ENCODE measurements at places on chromosomes 2 and 18.

- no peak for DNase-seq
Observed at GRCh38 chr2:60070196-60070595, 483.3 kb downstream of the BCL11A start.

DNA sequence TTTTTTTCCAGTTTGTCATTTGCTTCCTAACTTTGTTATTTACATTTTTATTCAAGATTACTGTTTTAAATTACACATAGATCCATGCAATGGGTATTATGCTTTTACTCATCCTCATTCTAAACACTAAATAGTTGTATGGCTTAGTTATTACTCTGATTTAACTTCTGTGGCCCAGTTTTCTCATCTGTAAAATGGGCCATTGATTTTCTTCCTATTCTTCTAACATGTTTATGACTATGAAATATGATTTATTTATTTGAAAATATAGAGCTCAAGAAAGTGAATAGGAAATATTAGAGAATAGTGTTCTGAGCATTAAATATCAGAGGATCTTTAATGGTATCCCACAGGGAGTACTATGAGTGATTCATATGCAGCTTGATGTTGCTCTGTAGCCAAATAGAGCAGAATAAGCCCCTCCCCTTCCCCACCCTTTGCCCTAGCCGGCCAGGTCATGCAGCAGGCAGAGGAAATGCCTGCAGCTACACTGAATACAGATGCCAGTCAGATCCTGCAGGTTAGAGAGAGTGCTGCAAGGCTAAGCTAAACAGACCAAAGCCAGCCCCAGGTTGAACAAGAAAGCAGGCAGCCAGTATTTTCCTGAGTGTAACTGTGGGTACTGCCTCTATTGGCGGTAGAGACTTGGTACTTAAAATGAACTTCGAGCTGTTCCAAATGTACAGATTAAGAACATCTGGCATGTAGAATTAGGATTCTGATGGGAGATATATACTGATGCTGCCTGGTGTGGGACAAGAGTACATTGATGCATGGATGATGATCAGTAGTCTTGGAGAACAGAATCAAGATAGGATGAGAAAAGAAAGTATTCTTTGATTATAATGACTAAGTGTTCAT lies 11.7 kb upstream of the ACYP2 start:
- DNase-seq, result no peak

DNA sequence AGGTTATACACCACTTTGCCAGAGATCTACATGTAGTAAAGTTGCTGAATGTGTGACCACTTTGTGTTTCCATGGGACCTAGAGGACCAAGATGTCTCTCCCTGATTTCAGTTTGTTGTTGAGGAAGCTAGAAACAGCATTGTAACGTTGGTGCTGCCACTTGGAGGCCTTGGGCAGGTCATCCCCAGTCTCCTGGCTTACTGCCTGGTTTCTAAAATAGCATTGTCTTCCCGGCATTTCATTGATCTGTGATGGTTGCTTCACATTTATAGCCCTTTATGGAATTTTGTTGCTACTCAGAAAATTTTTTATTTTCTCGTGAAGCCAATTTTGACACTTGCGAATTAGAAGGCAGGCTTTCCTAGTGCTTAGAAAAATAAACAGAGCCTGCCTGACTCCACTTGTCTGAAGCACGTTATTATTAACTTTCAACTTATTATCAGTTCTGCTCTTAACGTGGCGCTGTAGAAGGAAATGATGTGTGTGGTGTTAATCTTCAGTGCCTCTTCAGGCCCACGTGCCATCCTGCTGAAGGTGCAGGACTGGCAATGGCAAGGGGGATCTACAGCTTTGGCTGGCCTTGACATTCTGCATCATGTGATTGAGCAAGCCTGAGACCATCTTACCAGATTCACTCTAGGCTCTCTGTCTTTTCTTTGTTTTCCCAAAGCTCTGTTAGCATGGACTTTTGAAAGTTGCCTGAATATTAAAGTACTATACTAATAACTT lies 59.9 kb downstream of the INPP4A start:
- no peak for DNase-seq

DNA sequence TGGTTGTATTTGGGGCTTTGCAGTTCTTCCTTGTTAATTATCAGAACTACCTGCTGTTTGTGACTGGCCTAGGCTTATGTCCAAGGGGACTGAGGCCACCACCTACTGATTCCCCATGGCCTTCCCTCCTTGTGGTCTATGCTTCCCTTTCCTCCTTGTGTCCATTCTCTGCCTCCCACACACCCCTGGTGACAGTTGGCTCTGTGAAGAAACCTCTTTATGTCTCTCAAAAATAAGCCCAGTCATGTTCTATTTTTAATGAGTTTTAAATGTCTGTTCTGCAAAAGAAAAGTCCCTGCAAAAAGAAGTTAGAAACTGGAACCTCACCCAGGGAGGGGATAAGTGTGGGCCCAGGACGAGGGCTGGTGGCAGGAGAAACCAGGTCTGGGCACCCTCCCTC lies 105.0 kb downstream of the SMC6 start:
- no peak for DNase-seq

DNA sequence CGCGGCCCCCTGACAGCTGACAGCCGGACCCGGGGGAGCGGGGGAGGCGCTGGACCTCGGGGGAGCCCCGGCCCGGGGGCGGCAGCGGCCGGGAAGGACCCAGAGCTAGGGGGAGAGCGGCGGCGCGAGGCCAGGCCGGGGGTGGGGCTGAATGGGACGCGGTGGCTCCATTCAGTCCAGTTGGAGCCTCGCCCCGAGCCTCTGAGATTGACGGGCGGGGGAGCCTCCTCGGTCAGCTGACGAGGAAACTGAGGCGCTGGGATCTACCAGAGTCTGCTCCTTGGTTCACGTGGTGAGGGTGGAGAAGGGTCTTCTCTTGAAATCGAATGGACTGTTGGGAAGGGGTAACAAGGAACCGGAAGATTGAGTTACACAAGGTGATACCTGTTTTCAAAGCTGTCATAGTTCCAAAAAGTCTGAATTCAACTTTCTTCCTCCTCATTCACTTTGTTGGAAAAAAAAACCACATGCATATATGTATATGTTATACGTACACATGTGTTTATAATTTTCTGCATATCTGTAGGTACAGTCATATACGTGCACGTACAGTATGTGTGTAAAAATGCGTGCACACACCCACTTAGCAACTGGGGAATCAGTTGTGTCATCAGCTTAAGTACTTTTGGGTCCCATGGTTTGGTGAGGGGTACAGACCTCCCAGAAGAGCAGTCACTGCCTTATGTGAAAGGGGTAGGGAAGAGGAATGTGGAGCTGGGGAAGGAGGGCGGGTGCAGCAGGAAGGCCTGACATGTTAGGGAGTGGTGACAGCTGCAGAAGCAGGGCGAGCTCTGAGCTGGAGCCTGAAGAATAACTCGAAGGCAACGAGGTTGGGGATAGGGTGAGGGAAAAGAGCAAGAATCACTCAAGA lies 628 bp downstream of the PPP1R7 start:
- no peak for DNase-seq

GRCh38 chr2:132936791-132937190 lies 266.8 kb upstream of the LYPD1 start:
- DNase-seq, result no peak

DNA sequence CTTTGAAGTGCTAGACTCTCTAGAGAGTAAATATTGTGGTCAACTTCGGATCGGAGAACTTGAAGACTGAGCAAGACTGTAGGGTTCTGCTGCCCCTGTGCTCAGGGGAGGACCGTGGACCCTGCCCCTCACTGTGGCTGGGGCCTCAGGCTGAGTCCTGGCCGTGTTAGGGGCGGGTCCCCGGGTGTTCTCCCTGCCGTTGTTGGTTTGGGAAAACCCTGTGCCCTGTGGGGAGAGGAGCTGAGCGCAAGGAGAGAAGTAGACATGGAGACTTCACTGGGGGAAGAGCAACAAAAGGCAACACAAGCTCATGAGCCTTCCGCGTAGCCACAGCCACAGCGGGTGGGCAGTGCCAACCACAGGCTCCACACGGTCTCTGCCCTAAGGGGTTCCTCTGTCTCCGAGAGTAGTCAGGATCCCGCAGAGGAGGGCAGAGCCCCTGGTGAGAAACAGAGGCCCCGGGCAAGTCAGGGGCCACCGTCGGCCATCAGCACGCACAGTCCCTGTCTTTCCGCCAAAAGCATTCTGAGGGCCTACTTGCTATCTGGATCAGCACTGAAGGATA lies 53.1 kb downstream of the NTSR2 start:
- no peak for DNase-seq

GRCh38 chr2:224941960-224942359 lies 100.3 kb downstream of the DOCK10 start:
- no peak for DNase-seq

- no peak for DNase-seq
Observed at GRCh38 chr2:18625563-18625962, 36.2 kb upstream of the NT5C1B start.

GRCh38 chr18:73752965-73753364 lies 394.7 kb downstream of the FBXO15 start:
- no peak for DNase-seq

DNA sequence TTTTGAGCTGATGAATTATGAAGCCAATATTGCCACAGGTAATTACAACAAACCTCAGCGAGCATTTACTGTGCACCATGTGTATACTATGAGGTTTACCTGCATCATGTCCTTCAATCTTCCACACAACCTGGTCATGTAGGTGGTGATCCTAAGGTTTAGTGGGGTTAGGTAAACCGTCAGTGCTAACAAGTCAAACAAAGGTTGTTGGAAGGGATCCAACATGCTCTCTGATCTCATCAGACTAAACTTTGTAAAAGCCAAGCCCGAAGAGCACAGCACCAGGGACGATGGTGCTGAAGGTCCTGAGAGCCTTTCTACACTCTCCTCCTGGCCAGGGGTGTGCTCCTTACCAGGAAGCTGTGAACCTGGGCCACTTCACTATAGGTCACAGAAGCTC lies 29.4 kb downstream of the SH3YL1 start:
- no peak for DNase-seq

- no peak for DNase-seq
Observed at GRCh38 chr2:45975752-45976517, 321.3 kb upstream of the EPAS1 start.

GRCh38 chr2:52292801-52293200 lies 1260.9 kb upstream of the NRXN1 start:
- DNase-seq, result no peak

GRCh38 chr2:18803141-18803939 lies 214.0 kb upstream of the NT5C1B start:
- DNase-seq, result no peak

GRCh38 chr2:238129166-238130010 lies 9.1 kb upstream of the KLHL30 start:
- DNase-seq, result no peak

DNA sequence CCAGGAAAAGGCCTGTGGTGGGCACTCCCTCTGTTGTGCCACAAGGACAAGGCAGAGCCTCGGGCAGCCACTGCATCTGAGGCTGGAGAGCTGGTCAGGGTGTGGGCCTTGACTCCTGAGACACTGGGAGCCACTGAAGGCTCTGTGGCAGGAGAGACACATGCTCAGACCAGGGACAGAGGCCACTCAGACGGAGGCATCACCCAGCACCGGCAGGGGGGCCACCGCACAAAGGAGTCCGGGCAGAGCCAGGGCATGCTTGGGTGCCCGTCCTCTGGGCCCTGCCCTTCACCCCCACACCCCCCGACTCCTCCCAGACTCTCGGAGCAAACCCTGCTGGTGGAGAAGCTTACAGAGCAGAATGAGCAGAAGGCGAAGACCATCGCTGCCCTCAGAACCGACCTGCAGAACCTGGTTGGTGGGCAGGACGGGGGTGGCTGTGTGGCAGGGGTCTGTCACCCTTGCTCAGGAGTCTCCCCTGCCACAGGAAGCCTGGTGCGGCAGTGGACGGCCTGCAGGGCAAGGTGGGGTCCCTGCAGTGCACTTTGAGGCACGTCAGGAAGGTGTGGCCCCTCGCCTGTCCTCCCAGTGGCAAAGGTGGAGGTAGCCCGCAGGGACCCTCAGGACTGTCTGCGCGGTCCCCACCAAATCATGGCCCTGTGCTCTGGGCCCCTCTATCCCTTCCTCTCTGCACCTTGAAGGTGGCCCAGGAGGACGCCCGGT lies 26.0 kb downstream of the CROCC2 start:
- no peak for DNase-seq

DNA sequence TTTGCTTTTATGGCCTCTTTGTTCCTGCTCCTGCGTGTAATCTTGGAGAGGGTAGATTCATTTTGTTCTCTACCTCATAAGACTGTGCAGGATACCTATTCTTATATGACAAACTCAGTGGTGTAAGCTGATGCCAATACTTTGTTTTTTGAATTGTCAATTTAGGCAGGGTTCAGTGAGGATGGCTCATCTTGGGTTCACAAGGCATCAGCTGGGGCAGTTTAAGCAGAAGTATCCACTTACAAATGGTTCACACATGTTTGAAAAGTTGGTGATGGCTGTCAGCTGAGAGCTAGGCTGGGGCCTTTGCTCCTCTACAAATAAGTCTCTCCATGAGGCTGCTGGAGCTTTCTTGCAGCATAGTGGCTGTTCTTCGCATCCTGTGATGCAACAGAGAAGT lies 920.6 kb upstream of the PIK3C3 start:
- no peak for DNase-seq

GRCh38 chr2:23363831-23364230 lies 21.1 kb upstream of the KLHL29 start:
- no peak for DNase-seq

- no peak for DNase-seq
Observed at GRCh38 chr2:173909846-173910245, 55.3 kb downstream of the SP3 start.

GRCh38 chr18:38250971-38251370 lies 685.4 kb upstream of the CELF4 start:
- DNase-seq, result no peak

DNA sequence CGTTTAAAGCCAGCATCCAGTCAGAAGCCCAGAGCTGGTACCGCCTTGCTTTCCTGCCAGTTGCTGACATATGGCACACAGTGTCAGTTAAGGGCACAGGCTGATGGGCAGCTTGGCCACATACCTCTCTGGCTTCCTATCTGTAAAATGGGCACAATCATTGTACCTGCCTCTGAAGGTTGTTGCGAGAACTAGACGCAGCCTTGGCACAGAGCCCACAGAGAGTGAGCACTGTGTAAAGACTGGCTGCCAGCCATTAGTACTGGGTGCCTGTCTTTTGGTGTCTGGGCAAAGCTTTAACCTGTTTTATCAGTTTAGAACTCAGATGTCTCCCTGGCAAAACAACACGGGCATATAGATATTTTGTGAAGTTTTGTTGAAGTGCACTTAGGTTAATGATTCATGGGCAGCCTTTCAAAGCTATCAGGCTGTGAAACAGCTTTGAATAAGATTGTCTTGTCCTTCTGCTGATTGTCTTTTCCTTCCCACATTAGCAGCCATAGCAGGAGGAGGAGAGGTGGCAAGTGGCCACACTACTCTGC lies 269.5 kb downstream of the NEDD4L start:
- DNase-seq, result no peak

GRCh38 chr2:164542581-164543021 lies 78.7 kb downstream of the GRB14 start:
- no peak for DNase-seq

GRCh38 chr2:214649440-214650205 lies 159.9 kb downstream of the BARD1 start:
- no peak for DNase-seq

DNA sequence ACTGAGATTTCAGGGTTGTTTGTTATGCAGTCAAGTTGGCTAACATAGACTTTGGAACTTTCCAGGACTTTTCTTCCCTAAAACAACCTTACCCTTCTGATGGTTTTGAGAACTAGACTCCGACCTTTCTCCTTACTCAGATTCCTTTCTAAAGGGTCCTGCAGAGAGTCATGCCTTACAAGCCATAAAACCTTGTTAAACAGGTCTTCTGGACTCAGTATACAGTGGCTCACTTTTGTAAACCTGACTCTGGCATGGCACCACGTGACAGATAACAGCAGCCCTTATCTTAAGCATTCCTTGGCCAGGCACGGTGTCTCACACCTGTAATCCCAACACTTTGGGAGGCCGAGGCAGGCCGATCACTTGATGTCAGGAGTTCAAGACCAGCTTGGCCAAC lies 253.2 kb upstream of the RAB6C start:
- DNase-seq, result no peak

- peak; percentile 60 for DNase-seq
Observed at GRCh38 chr18:49898421-49898820, 85.1 kb upstream of the ACAA2 start.
